ENCODE measurements at places on chromosomes 12 and 14. TPM values are rescaled to one million over a fixed set of nuclear protein-coding genes. Genes with fewer than 3 reads are reported as not detected.
A peak's percentile ranks its signal among the peaks of the same experiment; 100 is the strongest.

The KRT82 gene
- not detected for total RNA-seq

The USP44 gene
- total RNA-seq = 3.6 TPM

The PAPLN gene
- 1.6 TPM for total RNA-seq

- DNase-seq = no peak
These were observed 24.7 kb upstream of the ANO6 start for GRCh38 chr12:45191239-45191638.

DNA sequence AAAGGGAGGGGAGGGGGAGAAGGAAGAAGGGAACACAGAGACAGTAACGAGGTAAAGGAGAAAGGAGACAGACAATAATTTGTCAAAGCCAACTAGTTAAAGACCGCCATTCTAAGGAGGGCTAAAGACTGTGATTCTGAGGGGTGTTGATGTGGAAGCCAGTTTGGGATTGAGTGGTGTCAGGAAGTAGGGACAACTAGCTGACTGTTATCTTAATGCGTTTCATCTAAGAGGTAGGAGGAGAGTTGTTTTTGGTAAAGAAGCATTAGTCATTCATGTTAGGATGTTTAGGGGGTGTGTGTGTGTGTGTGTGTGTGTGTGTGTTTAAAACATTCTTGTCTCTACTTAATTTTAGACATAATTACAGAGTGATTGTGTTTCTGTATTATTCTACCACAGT lies 95.0 kb downstream of the INSM2 start:
- no peak for DNase-seq

- DNase-seq = no peak
These were observed 890 bp upstream of the KIF26A start for GRCh38 chr14:104137297-104138097.

GRCh38 chr12:12954356-12954755 lies 2.4 kb upstream of the GPRC5D start:
- DNase-seq = no peak

GRCh38 chr12:62725781-62726180 lies 209.2 kb downstream of the PPM1H start:
- DNase-seq = no peak

DNA sequence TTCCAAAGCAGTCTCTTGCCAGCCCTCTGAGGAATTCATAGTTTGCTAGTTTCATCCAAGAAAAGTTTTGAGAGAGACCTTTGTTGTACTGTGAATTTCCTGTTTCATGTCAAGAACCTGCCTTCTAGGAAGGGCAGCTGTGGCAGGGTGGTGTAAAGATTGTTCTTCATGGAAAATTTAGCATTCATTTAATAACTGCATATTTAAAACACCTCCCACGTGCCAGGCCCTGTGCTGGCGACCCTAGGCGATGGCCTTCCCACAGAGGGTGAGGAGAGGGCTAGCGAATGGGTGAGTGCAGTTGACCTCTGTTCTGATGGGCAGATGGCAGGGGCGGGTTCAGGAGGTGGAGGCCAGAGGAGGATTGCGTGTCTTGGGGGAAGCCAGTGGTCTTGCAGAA lies 43.2 kb downstream of the MLXIP start:
- DNase-seq = no peak

DNA sequence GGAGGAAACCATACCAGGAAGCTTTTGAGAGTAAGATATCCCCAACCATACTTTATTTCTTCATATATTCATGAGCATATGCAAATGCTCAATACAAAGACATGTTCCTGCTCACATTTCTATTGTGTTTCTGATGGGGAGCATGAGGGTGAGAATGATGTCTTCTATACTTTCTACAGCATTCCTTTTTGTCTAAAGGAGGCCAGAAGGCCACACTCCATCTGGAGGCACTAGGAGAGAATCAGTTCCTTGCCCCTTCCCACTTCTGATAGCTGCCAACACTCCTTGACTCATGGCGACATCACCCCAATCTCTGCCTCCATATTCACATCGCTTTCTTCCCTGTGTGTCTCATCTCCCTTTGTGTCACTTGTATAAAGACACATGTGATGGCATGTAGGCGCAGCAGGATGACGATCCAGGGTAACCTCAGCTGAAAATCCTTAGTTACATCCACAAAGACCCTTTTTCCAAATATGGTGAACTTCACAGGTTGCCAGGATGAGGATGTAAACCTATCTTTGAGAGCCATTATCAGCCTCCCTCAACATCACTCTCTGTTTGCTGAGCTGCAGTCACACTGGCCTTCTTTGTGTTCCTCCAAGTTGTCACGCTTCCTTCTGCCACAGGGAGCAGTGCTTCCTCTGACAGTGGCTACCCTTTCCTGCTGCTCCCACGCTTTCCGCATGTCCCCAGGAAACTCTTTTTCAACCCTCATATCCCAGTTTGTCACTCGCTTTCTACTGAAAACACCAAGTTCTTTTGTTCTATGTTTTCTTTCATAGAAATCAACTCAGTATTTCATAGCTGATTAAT lies 96.9 kb downstream of the STXBP6 start:
- DNase-seq = peak; percentile 8

DNA sequence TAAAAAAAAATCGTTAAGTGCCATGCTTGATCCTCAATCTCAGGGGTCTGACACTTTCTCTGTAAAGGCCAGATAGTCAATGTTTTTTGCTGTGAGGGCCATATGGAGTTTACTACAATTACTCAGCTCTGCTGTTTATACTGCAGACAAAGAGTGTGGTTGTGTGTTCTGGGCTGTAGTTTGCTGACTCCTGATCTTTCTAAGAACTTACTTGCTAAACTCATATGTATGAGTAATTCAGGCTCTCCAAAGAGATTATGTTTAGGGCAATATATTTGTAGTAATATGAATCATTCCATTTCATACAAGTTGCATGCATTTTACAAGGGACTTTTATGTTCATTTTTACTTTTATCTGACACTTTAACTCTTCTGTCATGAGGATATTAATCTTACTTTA lies 188.2 kb downstream of the TMTC2 start:
- no peak for DNase-seq

DNA sequence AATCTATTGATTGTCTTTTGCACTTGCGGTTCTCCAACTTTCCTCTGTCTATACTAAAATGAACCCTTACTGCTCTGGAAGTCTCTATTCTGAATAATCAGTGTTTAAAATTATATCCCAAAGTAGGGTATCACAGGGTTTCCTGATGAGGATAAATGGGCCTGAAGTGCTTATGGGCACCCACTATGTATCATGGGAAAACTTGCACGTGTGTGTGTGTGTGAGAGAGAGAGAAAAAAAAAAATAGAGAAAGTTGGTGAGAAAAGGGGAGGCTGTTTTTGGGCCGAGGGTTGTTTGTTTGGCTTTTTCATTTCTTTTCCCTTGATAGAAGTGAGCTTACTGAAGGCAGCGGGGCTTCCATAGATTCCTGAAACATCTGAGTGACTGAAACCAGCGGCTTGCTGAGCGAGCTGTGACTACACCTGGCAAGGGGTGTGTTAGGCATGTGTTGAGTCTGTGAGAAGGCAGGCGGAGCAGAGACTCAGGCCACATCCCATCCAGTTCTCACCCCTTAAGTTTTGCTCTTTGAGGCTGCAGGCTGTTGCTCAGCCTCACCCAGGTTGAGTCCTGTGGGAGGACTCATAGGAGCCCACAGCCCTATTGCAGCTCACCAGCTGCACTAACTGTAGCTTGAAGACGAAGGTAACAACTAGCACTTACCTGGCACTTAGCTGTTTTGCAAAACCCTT lies 17.2 kb downstream of the PPFIBP1 start:
- no peak for DNase-seq

DNA sequence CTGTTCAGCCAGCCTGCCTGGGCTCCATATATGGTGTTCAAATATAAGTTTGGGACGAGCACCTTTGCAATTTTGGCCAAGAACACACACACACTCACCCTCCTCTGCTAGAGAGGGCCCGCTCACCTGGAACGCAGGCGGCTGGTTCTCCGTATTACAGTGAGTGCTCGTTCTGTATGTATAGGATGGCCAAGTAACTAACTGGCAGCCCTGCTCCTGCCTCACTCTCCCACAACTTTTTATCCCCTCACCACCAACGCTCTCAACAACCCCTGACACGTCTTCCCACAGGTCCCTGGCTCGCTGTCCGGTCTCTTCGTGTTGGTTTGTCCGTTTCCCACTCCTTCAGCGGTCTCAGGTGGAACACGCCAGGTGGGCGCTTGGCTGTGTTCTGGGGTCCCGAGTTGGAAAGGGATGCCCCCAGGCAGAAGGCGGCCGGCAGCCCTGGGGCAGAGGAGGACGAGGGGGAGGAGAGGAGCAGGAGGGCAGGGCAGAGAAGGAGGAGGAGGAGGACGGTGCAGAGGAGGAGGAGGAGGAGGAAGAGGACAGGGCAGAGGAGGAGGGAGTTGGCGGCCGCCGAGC lies 398 bp upstream of the MSRB3 start:
- DNase-seq = no peak

GRCh38 chr12:127489061-127489460 lies 777.9 kb upstream of the TMEM132C start:
- no peak for DNase-seq

DNA sequence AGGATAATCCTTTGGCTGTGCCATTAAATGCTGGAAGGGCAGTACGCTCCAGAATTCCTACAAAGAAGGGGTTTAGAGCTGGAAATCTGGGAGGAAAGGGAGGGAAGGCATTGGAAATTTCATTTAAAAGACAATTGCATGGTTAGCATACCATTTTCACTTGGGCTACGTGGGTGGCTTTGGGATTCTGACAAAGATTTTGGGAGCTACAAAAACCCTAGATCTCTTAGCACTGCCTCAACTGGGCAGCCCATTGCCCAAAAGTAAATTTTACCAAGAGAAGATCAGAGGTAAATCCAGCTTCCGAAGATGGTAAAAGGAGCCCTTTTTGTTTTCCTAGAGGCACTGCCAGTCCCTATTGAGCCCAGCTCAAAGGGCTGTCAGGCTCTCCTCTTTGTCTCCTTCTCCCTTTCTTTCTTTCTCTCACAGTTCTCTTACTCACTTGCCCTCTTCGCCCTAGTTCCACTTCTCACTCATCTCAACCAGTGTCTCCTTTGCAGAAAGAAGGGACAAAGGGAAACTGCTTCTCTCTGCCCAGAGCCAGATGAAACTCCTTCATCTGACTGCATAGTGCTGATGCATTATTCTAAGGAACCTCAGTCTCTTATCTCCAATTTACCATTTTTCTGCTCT lies 125.4 kb upstream of the PLEKHA5 start:
- no peak for DNase-seq

- DNase-seq = no peak
These were observed 121.0 kb downstream of the NCOR2 start for GRCh38 chr12:124446364-124446763.

All from occipital lobe (tissue), 3 donors.